ENCODE measurements at places on chromosomes 2 and 18.
A peak's percentile ranks its signal among the peaks of the same experiment; 100 is the strongest.

DNA sequence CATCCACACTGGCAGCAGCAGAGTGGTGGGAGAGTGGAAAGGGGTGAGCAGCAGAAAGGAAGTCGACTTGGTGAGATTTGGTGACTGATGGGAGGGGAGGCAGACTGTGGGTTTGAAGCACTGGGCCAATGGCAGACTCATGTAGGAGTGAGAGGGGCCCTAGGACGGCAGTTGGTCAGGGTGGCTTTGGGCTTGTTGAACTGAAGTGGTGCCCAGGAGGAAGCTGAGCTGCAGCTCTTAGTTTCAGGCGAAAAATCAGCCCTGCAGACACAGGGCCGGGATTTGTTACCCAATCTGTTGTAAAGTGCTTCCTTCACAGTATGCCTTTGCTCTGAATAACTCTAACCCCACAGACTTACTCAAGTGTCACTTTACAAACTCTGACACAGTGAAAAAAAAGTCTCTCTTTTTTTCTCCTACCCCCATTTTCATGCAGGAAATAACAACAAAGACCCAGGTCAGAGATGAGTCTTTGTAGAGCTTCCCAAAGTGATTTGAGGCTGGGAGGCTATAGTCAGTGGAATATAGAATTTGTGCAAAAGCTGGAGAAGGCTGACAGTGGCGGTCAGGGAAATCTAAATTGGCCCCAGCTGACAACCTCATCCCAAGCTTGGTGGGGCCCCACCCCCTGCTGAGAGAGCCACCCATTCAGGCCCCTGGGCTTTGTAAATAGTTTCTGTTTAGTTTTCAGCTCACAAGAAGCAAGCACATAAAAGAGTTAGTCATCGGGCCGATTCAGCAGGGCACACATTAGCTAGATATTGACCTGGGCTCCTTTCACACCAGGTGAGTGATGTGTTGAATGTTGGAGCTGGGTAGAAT is 226.9 kb downstream of the VAPA start:
- no peak for DNase-seq

DNA sequence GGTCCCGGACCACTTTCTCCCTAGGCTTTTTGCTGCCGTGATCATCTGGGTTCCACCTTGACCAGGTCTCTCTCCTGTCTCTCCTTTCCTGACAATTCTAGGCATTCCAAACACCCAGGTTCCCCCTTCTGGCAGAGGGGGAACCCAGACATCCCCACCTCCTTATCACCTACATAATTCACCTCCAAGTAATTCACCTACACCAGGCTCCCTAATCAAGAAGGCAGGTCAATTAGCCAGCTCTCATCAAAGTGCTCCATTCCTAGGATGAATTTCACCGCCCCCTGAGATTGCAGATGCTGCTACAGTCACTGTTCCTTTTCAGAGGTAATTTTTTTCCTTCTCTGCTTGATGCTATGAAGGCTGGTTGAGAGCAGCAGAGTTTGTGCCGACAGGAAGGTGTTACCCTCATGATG is 42.3 kb upstream of the ATG16L1 start:
- DNase-seq, result no peak

- DNase-seq, result no peak
Observed at GRCh38 chr18:77967791-77968190, 718.1 kb downstream of the GALR1 start.

DNA sequence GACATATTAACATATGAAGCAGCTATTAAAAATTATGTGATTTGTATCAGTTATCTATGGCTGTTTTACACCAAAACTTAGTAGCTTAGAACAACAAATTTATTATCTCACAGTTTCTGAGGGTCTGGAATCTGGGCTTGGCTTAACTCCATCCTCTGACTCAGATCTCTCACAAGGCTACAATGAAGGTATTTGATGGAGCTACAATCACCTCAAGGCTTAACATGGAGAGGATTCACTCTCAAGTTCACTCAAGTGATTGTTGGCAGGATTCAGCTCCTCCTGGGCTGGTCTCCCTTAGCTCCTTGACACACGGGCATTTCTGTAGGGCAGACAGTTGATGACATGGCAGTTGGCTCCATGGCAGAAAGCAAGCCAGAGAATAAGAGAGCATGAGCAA is 133.0 kb upstream of the SLC14A2 start:
- no peak for DNase-seq

- peak; percentile 9 for DNase-seq
Observed at GRCh38 chr2:235669269-235669831, 175.5 kb downstream of the AGAP1 start.

DNA sequence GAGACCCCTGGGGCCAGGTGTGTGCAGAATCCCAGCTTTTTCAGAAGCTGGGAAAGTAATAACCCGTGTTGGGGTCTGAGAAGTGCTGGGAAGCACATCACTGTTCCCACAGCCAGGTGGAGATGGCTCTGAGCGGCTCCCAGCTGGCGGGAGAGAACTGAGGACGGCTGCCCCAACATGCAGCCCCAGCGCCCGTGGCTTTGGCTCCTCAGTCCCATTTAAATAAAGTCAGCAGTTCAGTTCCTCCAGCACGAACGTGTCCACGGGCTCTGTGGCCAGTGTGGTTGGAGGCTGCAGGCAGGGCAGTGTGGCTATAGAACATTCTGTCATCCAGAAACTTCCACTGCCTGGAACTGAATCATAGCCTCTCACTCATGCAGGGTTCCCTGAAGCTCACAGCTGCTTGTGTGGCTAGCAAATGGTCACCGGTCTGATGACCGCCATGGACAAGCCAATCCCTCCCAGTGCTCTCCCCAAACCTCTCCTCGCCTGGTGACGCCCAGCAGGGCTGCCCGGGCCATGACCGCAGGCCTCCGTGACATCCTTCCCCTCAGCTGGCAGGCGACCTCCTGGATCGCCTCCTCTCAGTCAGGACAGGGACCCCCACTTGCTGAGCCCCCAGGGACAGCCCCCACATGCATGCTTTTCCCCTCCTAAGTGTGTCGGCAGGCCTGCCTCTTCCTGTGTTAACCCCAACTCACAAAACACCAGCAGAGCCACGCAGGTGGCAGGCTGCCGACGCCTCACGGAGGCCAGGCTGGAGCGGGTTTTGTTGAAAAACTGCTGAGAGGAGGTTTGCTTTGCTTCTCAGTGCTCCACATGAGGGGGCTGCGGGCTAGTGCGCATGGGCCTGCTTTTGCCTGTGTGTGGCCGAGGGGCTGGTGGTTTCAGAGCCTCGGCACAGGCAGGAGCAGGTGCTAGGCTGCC is 1.3 kb downstream of the RTP5 start:
- no peak for DNase-seq

DNA sequence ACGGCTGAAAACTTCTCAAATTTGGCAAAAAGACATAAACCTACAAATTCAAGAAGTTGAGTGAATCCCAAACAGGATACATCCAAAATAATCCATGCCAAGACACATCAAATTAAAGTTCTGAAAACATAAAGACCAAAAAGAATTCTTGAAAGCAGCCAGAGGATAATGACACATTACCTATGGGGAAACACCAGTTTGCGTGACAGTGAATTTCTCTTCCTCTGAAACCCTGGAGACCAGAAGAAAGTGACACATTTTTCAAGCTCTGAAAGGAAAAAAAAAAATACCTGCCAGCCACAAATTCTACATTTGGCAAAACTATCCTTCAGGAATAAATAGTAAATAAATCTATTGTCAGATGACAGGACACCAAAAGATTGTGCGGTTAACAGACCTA is 86.0 kb upstream of the AFF3 start:
- no peak for DNase-seq

DNA sequence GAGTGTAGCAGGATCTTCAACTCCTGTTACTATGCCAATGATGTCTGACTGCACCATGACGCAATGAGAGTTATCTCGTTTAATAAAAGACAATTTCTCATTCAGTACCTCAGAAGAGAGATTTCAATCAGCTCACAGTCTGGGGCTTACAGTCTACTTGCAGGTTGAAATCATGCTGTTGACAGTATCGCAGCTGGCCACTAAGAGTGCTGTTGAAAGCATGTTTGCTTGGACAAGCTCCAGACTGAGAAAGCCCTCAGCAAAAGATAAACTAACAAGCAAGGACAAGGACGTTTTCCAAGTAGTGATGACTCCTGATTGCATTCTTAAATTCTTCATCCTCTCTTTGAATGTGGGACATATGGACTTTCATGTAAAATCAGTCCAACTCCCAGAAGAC is 145.2 kb upstream of the SYT4 start:
- no peak for DNase-seq

DNA sequence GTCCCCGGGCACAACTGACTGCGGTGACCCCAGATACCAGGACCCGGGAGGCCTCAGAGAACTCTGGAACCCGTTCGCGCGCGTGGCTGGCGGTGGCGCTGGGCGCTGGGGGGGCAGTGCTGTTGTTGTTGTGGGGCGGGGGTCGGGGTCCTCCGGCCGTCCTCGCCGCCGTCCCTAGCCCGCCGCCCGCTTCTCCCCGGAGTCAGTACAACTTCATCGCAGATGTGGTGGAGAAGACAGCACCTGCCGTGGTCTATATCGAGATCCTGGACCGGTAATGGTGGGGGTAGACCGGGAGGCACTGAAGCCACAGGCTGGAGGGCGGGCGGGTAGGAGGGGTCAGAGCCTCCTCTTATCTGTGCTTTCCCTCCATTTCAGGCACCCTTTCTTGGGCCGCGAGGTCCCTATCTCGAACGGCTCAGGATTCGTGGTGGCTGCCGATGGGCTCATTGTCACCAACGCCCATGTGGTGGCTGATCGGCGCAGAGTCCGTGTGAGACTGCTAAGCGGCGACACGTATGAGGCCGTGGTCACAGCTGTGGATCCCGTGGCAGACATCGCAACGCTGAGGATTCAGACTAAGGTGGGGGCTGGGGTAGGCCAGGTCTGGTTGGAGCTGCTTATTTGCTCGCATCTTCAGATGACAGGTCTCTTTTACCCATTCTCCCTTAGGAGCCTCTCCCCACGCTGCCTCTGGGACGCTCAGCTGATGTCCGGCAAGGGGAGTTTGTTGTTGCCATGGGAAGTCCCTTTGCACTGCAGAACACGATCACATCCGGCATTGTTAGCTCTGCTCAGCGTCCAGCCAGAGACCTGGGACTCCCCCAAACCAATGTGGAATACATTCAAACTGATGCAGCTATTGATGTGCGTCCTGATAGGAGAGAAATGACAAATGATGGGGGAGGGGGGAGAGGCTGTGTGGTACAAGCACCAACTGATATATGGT is 780 bp downstream of the HTRA2 start:
- DNase-seq, result peak; percentile 34

DNA sequence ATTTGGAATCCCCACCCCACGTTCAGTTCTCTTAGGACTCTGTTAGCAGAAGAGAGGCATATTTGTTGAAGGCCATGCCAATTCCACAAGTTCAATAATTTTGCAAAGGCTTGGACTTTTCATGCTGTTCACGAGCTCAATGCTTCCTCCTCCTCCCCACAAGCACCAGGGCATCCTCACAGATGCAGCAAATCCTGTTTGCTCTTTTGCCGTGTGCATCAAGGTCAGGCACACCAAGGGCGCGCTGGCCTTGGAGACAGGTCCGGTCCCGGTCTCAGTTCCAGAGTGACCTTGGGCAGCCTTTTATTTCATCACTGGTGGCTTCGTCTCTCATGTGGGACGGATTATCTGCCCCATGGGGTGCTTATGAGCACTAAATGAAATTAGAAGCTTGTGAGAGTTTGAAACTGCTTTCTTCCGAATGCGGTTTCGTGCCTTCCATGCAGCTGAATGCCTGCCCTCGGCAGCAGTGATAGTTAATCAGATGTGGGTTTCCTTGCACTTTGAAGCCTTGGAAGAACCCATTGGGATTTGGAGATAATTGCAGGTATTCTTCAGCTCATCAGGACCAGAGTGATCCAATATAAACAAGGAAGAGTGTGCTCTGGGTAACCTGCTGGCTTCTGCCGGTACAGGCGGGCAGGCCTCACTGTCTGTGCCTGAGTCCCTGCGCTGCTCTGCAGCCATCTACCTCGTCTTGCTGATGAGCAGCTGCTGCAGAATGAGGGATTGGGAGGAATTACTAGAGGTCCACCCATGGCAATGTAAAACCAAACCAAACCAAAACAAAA is 140.8 kb downstream of the SH3BP4 start:
- no peak for DNase-seq

DNA sequence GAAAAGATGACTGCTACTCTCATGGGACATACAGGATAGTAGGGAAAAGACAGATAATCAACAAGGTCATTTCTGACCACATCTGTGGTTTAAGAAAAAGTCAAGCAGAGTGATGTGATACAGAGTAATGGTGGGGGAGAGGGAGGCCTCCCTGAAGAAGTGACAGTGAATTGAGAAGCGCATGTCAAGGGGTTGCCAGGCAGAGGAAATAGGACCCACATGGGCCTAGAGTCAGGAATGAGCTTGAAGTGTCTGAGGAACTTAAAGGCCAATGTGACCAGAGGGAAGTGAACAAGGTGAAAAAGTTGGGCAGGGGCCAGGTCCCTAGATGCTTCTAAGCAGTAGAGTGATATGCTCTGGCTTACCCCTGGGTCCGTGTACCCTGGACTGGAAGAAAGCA is 113.5 kb upstream of the PPP1CB start:
- no peak for DNase-seq

GRCh38 chr2:24785671-24786321 is 7.4 kb downstream of the PTRHD1 start:
- DNase-seq, result no peak

DNA sequence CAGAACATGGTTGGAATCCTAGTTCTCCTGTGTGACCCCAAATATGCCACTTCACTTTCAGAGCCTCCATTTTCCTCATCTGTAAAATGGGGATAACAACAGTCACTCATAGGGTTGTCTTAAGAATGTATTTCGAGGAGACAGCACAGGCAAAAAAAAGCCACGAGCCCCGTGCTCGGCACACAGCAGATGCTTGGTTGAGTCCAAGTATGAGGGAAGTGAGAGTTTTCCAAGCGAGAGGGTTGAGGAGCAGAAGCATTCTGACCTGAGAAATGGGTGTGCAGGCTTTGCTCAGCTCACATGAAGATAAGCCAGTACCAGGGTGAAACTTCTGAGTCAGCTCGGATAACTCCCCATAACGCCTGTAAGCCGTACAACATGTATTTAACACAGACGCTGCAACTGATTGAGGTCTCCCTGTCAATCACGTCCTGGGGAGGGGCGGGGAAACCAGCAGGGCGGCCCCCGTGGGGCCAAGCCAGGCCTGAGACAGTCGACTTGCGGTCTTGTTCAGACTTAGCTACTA is 23.0 kb upstream of the ODC1 start:
- no peak for DNase-seq

GRCh38 chr18:3863006-3863405 is 413.0 kb downstream of the TGIF1 start:
- DNase-seq, result no peak

DNA sequence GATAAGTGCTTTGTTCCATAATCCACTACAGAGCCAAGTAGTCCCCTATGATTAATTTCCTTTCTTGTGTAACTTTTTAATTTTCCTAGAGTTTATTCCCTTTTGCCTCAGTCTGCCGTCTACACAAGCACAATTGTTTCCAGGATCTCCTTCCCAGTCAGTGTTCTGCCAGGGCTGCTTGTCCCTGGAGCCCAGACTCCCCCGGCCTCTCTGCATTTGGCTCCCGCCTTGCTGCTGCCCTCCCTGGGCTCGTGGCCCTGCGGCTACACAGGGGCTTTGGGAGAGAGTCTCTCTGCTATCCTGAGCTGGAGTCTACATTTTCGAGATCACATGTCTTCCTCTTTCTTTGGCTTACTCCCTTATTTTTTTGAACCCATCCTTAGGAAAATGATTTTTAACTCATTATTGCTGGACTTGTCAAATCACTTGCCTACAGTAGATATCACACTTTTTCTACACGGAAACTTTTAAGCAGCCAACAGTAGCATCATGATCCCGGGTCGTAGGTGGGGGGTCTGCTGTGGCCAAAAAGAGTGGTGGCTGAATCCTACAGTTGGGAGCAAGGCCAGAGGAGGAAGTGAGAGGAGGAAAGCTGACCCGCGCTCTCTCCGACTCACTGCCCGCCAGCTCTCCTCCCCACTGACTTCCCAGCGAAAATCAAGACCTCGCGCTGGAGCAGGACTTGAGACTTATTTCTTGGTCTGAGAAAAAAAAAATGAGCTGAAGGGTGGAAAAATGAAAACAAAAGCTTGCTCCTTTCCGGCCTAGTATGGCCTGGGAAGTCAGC is 9.4 kb downstream of the FBLN7 start:
- no peak for DNase-seq

Data from CD4-positive, CD25-positive, alpha-beta regulatory T cell (primary cell).